ENCODE measurements at places on chromosomes 3 and 15. TPM values are rescaled to one million over a fixed set of nuclear protein-coding genes. Genes with fewer than 3 reads are reported as not detected.

NPAP1 gene
- not detected for total RNA-seq

GRCh38 chr3:98726084-98726483 is 37.1 kb upstream of the ST3GAL6 start:
- DNase-seq = no peak

DNA sequence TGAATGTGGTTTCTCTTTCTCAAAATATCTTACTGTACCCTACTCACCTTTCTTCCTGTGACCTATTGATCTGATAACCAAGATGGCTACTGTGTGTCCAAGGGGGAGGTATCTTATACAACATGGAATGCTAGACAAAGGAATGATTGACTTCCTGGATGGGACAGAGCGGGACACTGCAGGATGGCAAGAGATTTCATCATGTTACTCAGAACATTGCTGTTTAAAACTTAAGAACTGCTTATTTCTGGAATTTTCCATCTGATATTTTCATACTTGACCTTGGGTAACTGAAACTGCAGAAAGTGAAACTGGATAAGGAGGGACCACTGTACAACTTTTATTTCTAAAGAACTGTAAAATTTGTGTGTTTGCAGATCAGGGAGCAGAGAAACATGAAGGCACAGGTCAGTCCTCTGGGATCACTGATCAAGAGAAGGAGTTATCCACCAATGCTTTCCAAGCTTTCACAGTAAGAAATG is 18.5 kb downstream of the CNOT10 start:
- no peak for DNase-seq

- DNase-seq = no peak
These were observed 291.6 kb upstream of the VEPH1 start for GRCh38 chr3:157794771-157795170.

TRIM42 gene
- not detected for total RNA-seq

GRCh38 chr3:154210986-154211385 is 89.8 kb downstream of the ARHGEF26 start:
- no peak for DNase-seq

All from omental fat pad (tissue), 4 donors.